Islet precursor cell (in vitro differentiated cells): ENCODE measurements at places on chromosomes 5 and 9.
A peak's percentile ranks its signal among the peaks of the same experiment; 100 is the strongest.

DNA sequence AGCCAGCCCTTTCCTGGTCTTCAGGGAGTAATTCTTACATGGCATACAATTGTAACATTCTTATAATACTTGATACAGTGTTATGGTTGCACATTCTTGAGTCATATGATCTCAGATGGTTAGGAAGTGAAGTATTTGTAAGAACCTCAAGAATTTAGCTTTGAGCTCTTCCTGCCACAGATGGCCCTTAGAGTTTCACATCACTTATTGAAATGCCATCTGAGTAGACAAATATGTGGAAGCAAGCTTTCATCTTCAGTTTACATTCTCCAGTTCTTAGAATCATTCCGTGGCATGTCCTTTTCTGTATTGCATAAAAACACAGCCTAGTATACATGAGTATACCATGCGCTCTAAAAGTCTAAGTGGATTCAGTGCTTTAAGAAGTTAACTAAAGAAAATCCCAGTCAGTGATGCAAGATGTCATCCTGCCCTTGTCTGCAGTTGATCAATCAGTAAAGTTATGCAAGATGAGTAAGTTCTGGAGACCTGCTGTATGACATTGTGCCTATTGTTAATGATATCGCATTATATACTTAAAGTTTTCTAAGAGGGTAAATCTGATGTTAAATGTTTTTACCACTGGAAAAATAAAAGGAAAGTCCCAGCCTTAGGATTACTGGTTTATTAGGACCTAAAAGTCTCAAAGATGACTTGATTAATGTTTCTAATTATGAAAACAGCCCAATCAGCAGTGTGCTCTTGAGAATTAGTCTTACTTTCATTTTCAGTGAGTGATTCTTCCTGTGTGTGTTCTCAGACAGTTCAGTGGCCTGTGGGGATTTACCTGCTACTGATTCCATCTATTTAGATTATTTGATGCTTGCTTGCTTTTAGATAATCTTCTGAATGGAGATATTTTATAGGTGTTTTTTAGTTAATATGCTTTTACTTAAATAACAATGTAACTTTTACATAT lies 29.4 kb downstream of the RHOBTB3 start:
- no peak for DNase-seq

GRCh38 chr5:181170237-181170825 lies 22.9 kb downstream of the OR2V2 start:
- DNase-seq: peak; percentile 65

- no peak for DNase-seq
Observed at GRCh38 chr5:172951371-172952033, 7.7 kb upstream of the RPL26L1 start.

DNA sequence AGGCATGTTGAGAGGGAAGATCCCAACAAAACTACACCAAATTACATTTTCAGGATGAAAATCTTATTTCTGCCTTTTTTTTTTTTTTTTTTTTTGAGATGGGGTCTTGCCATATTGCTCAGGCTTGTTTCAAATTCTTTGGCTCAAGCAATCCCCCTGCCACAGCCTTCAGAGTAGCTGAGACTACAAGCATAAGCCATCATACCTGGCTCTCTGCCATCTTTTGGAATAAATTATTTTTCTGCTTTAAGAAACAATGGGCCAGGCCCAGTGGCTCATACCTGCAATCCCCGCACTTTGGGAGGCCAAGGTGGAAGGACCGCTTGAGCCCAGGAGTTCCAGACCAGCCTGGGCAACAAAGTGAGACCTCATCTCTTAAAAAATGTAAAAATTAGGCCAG lies 14.3 kb downstream of the AFF4 start:
- DNase-seq: no peak

DNA sequence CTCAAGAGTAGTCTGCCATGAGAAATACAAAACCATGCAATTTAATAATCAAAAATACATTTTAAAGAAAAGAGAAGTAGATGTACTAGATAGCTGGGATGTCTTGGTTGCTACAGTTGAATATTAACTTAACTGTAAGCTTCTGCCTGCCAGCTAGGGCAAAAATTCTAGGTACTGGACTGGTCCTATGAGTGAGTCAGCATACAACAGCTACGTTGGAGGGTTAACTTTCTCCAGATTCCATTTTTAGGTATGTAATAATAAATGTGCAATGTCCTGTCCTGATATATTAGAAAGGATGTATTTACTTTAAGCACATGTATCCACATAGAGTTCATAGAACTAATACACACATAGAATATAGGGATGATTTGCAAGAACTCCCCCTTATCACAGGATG lies 230.1 kb downstream of the CAAP1 start:
- DNase-seq: no peak

DNA sequence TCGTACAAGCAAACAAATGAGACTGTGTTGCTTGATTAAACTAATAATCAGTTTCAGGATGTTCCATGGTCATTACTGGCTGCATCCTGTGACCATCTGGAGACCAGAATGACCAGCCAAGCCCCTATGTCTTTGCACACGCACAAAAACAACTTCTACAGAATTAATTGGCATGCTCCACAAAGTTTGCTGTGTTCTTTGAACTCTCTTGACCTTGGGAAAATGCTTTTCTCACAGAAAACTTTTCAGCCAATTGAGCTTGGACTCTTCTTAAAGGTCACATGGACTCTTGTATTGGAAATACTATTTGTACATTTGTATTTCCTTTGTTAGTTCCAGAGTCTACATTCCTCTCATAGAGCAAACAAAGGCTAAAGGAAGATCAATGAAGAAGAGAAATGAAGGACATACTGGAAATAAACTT lies 147.8 kb downstream of the ARRDC3 start:
- DNase-seq: no peak

DNA sequence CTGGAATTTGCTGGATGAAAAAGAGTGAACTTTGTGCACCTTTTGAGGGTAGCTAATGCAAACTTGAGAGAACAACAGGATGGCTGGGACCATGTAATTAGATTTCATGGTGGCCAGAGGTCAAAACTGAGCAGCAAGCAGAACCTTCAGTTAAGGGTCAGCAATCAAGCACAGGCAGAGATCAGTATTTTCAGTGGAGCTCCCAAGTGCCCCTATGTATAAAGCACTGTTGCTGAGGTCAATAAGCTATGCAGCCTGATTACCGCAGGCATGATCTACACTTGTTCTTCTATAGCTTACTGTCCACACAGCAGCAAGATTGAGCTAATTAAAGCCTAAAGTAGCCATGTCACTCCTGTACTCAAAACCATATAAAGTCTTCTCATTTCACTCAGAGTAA lies 62.1 kb upstream of the TMC1 start:
- no peak for DNase-seq
